Urinary bladder (tissue), 4 donors: ENCODE measurements at places on chromosomes 12 and 14. TPM values are rescaled to one million over a fixed set of nuclear protein-coding genes. Genes with fewer than 3 reads are reported as not detected.

DNA sequence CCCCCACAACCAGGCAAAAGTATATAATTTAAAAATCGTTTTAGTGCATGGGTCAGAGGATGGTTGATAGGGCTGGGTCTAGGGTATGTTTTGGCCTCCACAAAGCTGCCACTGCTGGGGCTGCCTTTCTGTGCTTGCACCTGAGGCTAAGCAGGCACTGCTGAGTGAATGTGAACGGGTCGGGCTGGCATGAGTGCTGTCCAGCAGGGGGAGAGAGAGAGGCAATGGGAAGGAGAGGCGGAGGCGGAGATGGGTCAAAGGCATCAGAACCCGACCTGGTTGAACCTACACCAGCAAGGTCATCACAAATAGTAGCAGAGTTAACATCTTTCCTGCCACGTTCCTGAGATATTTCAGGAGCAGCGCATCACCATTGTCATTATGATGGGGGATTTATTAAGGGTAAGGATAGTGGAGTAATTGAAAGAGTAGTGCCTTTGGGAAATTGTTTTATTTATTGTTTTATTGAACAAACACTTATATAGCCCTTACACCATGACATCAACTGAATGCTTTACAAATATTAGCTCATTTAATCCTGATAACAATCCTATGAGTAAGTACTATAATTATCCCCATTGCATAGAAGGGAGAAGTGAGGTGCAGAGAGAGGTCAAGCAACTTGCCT, 5.8 kb upstream of the NRXN3 start:
- DNase-seq: no peak

- no peak for DNase-seq
Observed at GRCh38 chr14:86712176-86712575, 1182.2 kb downstream of the FLRT2 start.

GRCh38 chr12:6178981-6179761, 21.0 kb upstream of the CD9 start:
- no peak for DNase-seq

- no peak for DNase-seq
Observed at GRCh38 chr12:118055144-118055557, 5.8 kb downstream of the WSB2 start.

Gene USP44
- 0.42 TPM for total RNA-seq
